GDM1 (cell line): ENCODE measurements at places on chromosomes 7 and 10.

GRCh38 chr7:121504482-121504881 lies 108.4 kb upstream of the FAM3C start:
- no peak for DNase-seq

GRCh38 chr10:117928741-117929140 lies 118.0 kb downstream of the RAB11FIP2 start:
- DNase-seq, result no peak

DNA sequence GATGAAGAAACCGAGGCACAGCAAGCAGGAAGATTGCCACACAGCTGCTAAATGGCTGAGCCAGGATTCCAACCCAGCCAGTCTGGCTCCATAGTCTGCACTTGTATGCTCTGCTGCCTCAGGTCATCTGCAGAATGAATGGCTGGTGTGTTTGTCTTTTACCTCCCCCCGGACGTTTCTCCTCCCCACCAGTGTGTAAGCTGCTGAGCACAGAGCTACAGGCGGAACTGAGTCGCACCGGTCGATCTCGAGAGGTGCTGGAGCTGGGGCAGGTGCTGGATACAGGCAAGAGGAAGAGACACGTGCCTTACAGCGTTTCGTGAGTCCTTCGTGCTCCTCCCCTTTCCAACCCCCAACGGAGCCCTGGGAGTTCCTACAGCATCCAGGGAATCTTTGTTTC lies 2.6 kb downstream of the CNPY4 start:
- no peak for DNase-seq

GRCh38 chr10:122466951-122467381 lies 5.6 kb downstream of the HTRA1 start:
- no peak for DNase-seq

GRCh38 chr7:22442882-22443369 lies 57.1 kb downstream of the STEAP1B start:
- DNase-seq, result no peak

- no peak for DNase-seq
These were observed 259.5 kb downstream of the GRID1 start for GRCh38 chr10:86107131-86107530.

DNA sequence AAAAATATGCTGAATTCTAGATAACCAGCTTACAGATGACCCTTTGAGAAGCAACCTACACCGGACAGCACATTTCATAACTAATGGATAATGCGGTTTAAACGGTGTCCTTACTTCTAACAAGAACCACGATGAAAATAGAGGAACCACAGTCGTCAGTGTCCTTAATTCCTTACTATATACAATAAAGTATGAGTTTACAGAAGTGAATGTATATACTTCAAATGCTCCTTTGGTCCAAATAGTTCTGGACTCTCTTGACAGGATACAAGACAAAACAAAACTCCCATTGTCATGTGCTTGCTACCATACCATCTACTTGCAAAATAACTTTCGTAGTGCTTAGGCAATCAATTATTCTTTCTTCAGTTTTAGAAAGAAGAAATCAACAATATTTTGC lies 2.4 kb downstream of the NAMPT start:
- no peak for DNase-seq
